EL (cell line): ENCODE measurements at places on chromosomes 16 and 17.

- no peak for DNase-seq
Measured at GRCh38 chr16:53078765-53079485, 24.1 kb downstream of the CHD9 start.

DNA sequence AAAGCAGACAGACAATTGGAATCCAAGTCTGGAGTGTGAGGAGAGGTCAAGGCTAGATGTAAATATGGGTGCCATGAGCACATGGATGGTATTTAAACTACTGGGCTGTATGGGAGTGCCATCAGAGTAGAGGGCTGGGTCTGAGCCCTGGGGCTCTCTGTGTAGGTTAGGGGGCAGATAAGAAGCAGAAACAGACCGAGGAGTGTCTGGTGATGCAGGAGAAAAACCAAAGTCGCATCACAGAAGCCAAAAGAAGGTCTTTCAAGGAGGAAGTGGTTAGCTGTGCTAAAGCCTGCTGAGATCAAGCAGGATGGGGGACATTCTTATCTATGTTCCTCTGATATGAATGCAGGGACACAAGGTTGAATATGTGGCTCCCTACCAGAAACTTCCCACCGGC is 1.9 kb downstream of the TSEN54 start:
- DNase-seq = no peak

- DNase-seq = no peak
Measured at GRCh38 chr16:79066561-79066960, 534.0 kb downstream of the MAF start.

GRCh38 chr17:61809816-61810392 is 53.4 kb downstream of the BRIP1 start:
- peak; percentile 68 for DNase-seq

DNA sequence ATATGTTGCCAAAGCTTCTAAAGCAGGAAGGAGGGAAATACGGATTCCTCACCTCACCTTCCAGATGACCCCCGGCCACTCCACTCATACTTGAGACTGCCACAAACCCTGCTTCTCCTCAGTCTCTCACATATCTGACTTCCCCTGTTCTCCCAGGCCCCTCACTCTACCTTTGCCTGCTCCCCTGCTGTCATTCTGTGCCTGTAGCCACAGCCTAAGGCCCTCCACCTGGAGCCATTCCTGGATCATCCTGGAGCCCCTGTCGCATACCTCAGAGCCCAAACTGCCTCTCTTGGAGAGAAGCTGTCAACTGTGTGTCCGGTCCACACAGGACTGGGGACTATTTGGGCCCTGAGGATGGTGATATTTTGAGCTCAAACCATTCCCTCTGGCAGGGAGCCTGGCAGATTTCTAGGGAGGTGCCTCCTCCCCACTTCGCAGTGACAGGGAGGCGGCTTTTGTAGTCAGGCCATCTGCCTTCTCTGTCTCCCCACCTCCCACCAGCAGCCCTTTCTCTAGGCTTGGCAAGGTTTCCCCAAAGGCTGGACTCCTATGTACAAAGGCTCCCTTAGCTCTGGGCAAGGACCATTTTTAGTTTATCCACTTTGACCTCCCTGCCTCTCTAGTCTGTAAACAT is 2.3 kb upstream of the MED24 start:
- no peak for DNase-seq

DNA sequence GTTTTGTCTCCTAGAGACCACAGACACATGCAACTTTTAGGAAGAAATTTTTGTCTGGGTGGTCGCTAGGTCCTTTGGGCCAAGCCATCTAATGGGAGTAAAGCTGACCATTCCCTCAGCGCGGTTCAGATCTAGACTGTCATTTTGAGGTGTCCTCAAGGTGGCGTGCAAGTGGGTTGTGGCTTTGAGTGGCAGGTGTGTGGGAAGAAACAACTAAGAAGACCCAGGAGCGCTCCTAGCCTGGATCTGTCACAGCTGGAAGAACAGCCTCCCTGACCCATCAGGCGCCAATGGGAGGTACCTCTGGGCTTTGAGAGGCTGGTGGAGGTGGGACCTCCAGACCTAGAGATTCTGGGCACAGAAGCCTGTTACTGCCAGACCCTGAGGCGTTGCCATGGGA is 645.1 kb downstream of the KCNJ18 start:
- DNase-seq = no peak

DNA sequence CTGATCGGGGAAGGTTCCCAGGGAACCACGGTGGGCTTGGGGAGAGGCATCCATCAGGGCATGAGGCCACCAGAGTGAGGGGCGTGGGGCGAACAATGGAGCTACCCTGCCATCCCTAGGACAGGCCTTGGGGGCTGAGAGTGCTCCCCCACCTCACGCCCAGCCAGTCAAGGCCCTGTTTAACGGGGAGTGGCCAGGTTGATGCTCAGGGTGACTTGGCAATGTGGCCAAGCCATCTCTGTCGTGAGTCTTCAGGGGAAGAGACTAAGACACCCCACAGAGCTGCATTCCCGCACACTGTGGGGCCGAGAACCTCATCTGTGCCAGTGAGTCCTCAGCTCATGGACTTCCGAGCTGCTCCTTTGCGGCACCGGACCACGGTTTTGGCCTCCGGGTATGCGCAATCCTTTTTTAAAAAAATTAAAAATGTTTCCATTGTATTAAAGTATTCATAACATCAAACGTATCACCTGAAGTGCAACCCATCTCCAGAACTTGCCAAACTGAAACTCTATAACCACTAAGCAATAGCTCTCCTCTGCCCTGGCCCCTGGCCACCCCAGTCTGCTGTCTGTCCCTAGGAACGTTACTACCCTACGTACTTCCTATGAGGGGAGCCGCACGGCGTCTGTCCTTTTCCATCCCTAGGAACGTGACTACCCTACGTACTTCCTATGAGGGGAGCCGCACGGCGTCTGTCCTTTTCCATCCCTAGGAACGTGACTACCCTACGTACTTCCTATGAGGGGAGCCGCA is 71.8 kb upstream of the DOC2B start:
- DNase-seq = no peak

- no peak for DNase-seq
Measured at GRCh38 chr17:57938061-57938502, 17.1 kb downstream of the CUEDC1 start.

GRCh38 chr17:9886141-9886930 is 18.7 kb downstream of the RCVRN start:
- DNase-seq = no peak

GRCh38 chr16:89422905-89423630 is 67.3 kb downstream of the ANKRD11 start:
- peak; percentile 67 for DNase-seq

- DNase-seq = no peak
Measured at GRCh38 chr17:82961366-82962162, 117.8 kb upstream of the METRNL start.

DNA sequence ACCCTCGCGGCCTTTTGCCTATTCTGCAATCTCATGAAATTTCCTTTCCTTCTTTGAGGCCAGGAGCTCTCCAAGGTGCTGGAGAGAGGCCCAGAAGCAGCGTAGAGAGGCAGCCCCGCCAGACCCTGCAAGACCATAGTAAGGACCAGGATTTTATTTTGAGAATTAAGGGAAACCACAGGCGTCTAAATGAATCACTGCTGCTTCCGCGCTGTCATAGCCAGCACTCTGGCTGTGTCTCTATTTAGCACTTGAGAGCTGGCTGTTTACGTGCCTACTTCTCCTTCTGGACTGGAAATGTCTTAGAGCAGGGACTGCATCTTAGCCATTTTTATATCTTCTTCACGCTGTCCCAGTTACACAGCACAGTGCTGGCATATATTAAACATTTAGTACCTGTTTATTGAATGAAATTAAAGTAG is 37.6 kb upstream of the PIRT start:
- peak; percentile 2 for DNase-seq

DNA sequence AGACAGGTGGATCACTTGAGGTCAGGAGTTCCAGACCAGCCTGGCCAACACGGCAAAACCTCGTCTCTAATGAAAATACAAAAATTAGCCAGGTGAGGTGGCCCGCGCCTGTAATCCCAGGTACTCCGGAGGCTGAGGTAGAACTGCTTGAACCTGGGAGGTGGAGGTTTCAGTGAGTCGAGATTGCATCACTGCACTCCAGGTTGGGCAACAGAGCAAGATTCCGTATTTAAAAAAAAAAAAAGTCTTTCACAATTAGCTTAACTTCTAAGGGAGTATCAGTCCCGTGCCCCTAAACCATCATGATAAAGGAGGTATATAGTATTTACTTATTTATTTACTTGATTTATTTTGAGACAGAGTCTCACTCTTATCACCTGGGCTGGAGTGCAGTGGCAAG is 3.4 kb upstream of the MEFV start:
- DNase-seq = no peak

GRCh38 chr17:28946239-28946638 is 5.1 kb downstream of the PHF12 start:
- DNase-seq = peak; percentile 87

DNA sequence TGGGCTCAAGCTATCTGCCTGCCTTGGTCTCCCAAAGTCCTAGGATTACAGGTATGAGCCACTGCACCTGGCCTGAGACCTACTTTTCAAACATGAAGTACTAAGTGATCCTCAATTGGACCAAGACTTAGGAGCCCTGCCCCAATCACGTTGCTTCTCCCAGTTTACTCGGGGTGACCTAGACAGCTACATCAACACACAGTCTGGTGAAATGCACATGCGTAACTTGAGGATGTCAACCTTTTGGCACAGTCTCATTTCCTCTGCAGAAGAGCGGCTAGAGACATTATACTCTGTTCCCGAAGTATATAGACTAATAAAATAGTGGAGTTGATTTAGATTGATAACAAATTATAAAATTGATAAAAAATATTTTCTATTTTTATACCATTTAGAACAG is 17.1 kb downstream of the FTO start:
- DNase-seq = no peak

DNA sequence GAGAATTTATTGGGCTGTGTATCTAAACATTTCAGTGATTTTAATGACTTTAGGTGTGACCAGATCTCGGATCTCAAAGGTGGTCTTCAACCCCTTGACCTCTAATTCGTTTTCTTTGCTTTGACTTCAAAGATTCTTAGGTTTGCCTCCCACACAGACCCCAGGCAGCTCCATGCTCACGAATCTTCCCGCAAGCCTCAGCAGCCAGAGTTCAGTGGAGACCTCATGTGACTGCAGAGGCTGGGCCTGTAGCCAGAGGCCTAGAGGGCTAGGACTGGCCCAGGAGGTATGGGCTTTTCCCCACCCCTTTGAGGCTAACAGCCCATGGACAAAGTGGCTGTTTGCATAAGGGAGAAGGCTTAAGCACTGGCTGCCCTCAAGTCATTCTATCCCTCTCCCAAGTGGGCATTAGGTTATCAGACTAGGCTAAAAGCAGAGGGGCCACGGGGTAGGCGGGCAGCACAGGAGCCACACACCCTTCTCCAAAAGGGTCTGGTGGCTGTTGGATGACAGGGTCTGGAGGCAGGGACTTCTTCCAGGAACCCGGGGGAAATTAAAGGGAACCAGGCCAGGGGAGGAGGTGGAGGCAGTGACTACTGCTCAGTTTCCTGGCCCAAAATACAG is 3.0 kb downstream of the HIRIP3 start:
- peak; percentile 37 for DNase-seq

- no peak for DNase-seq
Measured at GRCh38 chr16:85849388-85849787, 49.6 kb upstream of the IRF8 start.

- no peak for DNase-seq
Measured at GRCh38 chr16:86033016-86033474, 134.1 kb downstream of the IRF8 start.

- peak; percentile 48 for DNase-seq
Measured at GRCh38 chr17:61065263-61065773, 334.3 kb upstream of the TBX2 start.

- DNase-seq = no peak
Measured at GRCh38 chr17:63378411-63379375, 67.4 kb downstream of the CYB561 start.

DNA sequence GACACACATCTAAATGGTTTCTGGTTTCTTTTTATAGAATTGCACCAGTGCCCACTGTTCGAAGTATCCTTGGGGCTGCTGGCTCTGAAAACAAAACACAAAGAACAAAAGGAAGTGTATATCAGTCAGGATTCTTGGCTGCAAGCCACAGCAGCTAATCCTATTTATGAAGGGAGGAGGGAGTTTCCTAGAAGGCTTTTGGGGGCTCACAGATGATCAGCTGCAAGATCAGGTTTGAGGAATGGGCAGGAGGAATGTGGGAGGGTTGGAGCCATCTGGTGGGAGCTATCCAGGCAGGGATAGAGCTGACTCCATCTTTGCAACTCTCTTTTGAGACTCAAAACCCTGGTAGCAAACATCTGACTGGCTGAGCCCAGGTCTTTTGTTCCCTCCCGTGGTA is 118.3 kb upstream of the EEF2KMT start:
- DNase-seq = no peak

- DNase-seq = no peak
Measured at GRCh38 chr16:65490286-65490685, 368.4 kb upstream of the CDH11 start.
